CD4-positive, alpha-beta memory T cell (primary cell): ENCODE measurements at places on chromosomes 6 and 20. TPM values are rescaled to one million over a fixed set of nuclear protein-coding genes. Genes with fewer than 3 reads are reported as not detected.

- no peak for DNase-seq
These were observed 217.3 kb downstream of the TBXT start for GRCh38 chr6:165950316-165950715.

SMOC2 gene
- total RNA-seq, result not detected

DNA sequence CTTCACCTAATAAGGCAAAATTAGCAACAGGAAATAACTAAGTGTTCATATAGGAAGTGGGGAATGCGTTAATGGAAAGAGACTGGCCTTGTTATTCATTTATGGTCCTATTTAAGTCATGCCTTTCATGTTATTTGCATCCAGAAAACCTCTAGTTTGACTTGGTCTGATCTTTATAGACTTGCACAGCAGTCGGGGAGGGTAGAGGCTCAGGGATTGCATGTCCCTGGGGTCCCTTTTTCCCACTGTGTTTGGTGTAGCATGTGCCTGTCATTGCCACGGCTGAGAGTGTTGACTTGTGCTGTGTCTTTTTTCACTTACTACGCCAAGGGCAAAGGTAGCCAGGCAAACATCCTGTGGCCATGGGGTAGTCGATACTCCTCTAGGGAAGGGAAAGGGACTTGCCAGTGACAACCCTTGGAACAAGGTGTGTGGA, 105.4 kb upstream of the RIN2 start:
- DNase-seq, result no peak

- DNase-seq, result no peak
These were observed 9.5 kb downstream of the SEMG2 start for GRCh38 chr20:45230631-45231030.

- DNase-seq, result no peak
These were observed 96.5 kb downstream of the PLEKHG1 start for GRCh38 chr6:150696190-150696589.

ZNF334 gene
- not detected for total RNA-seq

PI3 gene
- total RNA-seq, result not detected
